Fibroblast of skin of right quadriceps (primary cell): ENCODE measurements at places on chromosomes 11 and 22.

DNA sequence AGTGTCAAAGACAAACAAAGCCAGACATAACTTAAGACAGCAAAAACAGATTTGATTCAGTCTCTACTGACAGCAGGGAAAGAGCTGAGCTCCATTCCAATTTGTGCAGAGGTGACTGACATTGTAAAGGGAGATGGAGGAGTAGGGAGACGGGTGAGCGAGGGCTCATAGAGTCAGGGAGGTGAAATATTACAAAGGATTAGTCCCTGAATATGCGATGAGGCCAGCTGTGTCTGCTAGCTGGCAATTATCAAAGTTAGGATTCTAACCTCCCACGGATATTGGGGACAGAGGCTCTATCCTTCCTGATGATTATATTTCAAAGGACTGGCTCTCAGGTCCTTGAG lies 8.3 kb downstream of the PLAAT2 start:
- DNase-seq = no peak

DNA sequence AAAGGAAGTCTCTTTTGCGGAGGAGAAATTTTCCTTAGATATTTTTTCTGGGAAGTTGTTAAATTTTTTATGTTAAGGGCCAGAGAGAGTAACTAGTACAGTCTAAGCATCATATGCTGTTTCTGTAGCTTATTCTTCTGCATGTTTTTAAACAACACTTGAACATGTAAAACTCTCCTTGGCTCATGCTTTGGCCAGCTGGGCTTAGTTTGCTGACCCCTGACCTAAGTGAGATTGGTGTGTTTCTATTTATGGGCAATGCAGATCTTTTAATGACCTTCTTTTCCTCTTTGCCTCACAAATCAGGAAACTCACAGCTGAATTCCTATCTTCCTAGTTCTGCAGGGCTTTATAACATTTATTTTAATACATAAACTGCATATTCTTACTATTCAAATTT lies 942.5 kb downstream of the OPCML start:
- DNase-seq = no peak

- DNase-seq = no peak
These were observed 75.9 kb upstream of the ARFGAP3 start for GRCh38 chr22:42932857-42933484.

DNA sequence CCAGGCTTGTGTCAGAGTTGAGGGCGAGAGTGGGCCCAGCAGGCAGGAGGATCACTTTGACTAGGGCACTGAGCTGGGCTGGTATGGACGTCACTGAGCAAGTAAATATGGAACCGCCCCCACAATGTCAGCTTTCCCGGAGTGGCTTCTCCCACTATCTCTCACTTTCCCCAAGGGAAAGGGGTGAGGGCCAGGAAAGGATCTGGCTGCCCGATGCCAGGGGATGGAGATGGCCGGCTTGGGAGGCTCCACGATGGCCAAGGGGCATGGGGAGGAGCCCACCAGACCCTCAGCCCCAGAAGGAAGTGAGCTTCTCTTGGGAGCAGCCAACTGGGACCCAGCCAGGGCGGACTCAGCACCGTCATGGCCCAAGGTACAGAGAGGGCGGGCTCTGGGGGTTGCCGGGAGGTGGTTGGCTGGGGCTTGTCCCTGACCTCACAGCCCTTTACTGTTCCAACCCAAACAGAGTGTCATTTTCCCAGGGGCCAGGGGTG lies 8.7 kb downstream of the PRDM11 start:
- no peak for DNase-seq

- peak; percentile 34 for DNase-seq
These were observed 53.9 kb downstream of the MSANTD4 start for GRCh38 chr11:105968021-105968697.

DNA sequence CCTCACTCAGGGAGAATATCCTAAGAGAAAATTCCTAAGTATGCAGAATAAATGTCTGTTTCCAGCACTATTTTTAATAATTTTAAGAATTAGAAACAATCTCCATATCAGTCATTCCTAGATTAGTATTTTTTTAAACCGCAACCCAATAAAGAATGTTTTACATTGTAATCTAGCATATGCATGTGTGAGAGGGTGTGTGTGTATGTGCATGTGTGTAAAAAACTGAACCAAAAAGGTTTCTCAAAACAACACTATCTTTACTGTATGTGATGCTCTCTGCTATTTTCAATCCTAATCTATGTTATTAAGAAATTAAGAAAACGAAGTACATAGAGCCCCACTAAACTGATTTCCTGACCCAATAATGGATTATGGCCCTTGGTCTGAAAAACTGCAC lies 90.6 kb upstream of the AKIP1 start:
- DNase-seq = no peak

GRCh38 chr11:27281276-27281675 lies 81.7 kb downstream of the CCDC34 start:
- no peak for DNase-seq
